ENCODE measurements at places on chromosomes 5 and 9.

- no peak for DNase-seq
These were observed 18.4 kb upstream of the RARS1 start for GRCh38 chr5:168467755-168468330.

GRCh38 chr9:98665501-98665900, 43.2 kb downstream of the GABBR2 start:
- no peak for DNase-seq

- no peak for DNase-seq
These were observed 1.6 kb downstream of the TDRD7 start for GRCh38 chr9:97413462-97413861.

GRCh38 chr5:180142021-180142765, 66.8 kb downstream of the RASGEF1C start:
- no peak for DNase-seq

GRCh38 chr9:71721855-71722254, 46.5 kb downstream of the CEMIP2 start:
- DNase-seq = no peak

DNA sequence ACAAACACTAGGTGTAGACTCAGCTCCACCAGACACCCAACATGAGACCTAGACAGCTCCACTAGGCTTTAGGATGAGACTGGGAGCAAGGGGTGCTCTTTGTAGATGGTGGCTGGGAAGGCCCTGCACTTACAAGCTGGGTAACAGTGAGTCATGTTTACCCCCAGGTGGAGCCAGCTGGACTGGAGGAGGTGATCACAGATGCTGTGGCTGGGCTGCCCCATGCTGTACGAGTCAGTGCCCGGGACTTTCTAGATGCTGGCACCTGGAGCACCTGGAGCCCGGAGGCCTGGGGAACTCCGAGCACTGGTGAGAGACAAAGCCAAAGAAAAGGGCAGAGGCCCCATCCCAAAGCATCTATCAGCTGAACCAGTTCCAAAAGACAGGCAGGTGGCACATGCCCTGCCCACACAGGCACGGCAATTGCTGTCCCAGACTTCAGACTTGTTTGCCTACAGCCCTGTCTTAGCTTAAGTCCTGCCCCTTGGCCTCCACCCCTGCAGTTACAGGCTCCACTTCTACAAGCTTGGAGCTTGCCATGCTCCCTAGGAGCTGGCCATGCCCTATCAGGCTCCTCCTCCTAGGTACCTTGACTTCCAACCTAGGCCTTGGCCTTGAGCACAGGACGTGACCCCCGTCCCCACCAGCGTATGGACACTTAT, 2.7 kb downstream of the CCL27 start:
- no peak for DNase-seq

GRCh38 chr5:147645197-147645596, 135.3 kb upstream of the DPYSL3 start:
- DNase-seq = no peak

DNA sequence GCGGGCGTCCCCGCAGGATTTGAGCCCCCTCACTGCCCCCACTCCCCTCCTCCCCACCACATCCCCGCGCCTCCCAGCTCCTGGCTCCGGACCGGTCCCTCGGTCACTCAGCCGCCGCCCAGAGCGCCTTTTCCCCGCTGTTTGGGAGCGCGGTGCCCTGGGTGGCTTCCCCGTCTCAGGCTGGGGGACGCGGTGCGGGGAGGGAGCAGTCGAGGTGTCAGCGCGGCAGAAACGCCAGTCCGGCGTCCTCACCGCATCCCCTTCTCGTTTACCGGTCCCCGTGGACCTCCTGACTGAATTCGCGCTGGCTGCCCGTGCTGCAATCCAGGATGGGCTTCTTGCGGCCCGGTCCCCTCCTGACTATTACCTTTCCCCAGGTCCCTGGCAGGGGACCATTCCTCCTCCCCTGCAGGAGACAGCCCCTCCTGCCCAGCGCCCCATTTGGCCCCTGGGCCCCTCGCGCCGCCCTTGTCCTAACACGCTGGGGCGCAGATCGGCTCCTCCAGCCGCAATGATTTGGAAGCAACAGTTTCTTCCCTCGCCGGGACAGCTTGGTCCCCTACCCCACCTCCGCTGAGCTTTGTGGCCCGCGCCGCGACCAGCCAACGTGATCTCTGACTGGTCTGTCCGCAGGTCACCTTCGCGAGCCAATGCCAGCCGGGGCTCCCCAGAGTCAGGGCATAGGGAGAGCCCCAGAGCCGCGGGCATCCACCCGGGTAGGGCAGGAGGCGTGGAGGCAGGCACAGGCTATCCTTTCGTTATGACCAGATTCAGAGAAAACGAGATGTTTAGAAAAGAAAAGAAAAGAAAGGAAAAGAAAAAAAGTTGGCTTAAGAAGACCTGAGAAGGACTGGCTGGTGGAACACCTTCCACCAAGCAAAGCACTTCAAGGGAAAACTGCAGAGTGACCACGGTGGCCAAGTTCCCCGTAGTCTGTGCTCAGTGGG, 1.2 kb downstream of the ANKRD33B start:
- no peak for DNase-seq

GRCh38 chr9:22228542-22228941, 218.1 kb upstream of the DMRTA1 start:
- DNase-seq = no peak

DNA sequence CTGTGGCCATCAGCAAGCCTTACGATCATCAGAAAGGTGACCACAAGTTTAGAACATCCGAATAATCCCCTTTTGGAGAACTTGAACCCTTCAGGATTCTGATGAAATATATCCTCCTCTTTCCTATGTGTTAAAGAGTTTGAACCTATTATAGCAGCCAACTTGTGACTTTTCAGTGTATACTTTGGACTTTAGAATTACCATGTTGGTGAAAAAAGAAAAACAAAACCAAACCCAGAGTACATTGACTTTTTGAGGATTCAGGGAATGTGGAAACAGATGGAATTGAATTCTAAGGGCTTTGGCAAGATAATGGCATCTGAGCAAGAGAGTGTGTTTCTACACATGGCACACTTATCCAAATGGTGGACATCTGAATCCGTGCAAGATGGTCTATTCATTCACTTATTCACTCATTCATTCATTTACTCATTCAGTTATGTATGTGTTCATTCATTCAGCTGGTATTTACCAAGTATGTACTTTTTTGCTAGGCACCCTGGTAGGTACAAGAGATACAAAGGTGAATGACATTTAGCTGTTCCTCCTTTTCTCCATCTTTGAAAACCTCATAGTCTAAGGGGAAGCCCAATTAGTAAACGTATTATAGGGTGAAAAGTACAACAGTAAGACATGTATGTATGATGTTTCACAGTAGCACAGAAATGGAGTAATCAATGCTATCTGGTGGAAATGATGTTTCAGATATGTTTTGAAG, 91.8 kb downstream of the PRDM6 start:
- DNase-seq = no peak

DNA sequence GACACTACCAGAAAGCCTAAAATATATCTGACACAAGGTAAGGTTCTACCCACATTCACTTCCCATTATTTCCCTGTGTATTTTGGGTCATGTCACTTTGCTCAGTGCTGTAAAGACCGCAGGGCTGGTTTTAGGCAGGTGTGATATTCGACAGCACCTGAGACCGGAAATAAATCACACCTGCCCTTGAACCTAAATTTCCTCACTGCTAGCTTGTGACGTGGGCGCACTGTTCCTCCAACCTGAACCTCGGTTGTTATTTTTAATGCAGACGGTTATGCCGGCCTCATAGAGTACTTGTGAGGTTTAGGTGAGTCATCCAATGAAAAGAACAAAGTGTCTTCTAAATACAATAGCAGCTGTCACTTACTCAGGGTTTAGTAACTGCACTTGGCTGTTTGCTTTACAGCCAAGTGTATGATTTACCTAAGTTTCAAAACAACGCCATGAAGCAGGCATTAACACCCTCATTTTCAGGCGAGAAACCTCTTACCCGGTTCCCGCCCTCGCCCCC, 20.7 kb upstream of the ZNF782 start:
- DNase-seq = no peak

DNA sequence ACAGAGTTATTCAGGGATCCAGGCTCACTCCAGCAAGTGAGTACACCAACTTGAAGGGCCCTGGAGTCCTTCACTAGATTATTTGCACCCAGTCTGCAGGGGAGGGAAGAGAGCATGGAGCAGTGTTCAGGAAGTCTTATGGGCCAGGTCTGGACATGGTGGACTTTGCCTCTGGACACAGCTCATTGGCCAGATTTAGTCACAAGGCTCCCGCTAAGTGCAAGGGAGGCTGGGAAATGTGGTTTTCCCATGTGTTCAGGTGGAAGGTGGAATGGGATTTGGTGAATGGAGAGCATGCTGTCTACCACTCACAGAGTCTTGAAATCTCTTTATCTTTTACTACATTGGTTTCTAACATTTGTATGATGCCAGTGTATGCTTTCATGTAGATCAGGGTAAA, 200.5 kb downstream of the GNA14 start:
- no peak for DNase-seq

DNA sequence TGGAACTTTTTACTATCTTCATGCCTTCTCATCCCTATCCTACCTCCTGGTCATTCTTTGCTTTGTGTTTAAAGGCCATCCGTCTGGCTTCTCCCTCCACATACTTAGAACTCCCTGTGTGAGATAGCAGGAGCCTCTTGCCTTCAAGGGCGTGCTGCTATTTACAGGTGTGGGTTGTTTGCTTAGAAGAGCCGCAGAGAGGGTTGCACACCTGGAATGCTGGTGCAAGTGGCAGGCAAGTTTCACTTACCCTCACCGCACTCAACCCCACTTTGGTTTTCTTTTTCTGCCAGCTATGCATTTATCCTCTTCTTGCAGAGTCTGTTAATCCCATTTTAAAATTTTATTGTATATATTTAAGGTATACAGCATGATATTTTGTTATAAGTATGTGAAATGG, 12.6 kb downstream of the SKP2 start:
- DNase-seq = no peak

- DNase-seq = no peak
These were observed 6.7 kb upstream of the CAST start for GRCh38 chr5:96655506-96655905.

DNA sequence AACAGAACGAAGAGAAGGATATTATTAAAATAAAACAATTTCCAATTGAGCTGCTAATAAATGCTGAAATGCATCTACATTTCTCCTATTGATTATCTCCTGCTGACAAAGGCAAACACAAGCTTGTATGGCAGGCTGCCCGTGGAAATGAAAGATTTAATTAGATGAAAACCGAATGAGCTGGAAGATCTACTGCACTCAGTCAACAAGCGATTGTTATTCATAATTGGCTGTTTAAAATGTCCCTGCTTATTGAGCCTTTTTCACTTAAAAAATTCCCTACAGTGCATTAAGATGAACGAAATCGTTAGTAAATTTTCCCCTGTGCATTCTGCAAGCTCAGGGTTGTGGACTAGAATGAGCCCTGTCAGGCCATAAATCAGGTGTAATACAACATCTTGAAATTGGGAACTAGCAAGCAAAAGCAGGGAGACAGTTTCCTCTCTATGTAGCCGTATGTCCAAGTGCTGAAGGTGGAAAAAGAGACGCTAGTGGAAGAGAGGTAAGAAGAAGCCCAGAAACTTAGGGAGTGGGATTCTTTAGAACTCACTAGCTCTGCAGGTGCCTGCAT, 28.5 kb upstream of the KIF4B start:
- no peak for DNase-seq

GRCh38 chr5:180690562-180690961, 41.2 kb upstream of the FLT4 start:
- DNase-seq = no peak

DNA sequence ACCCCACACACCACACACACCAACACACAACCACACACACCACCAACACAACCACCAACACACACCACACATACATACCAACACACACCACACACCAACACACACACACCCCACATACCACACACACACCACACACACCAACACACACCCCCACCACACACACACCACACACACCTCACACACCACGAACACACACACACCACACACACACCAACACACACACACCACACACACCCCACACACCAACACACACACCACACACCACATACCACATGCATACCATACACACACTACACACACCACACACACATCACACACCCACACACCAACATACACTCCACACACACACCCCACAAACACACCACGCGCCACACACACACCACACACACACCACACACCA, 171.4 kb downstream of the GOLPH3 start:
- DNase-seq = no peak

DNA sequence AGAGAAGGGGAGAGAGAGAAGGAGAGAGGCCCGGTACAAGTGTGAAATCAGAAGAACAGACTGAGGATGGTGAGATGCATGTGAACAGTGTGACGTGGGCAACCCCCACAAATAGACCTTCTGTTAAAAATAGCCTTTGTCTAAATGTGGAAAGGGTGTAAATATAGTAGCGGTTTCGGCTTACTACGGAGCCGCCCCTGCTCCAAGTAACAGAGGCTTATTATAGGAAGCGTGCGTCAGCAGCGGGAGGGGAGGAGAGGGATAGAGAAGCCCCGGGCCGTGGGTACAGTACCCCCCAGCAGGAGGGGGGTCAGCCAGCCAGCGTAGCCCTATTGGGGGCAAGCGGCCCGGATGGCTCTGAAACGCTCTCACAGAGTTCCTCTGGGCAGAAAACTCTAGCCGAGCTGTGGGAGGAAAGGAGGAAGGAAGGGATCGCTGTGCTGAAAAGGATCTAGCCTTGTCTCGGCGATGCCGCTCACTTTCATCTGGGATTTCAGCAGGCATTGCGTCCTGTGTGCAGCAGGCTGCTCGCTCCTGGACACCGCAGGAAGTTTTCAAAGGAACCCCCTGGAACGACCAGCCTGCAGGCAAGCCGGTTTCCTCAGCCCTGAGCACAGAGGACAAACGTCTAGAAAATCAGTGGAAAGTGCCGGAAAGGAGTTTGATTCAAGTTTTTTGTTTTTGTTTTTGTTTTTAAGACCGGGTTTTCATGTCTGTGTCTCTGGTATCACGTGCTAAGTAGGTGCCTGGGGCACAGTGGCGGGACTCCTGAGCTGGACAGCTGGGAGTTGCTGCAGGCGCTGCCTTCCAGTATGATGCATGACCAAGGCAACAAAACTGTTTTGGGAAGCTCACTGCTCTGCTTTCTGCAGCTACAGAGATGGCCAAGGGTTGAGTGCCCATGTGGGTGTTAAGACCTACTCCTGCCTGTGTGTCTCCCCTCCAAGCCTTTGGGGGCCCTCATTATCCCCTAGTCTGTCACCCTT, 146.6 kb downstream of the SEC61B start:
- no peak for DNase-seq

- no peak for DNase-seq
These were observed 541.1 kb downstream of the NR2F1-AS1 start for GRCh38 chr5:93039888-93040287.

GRCh38 chr5:86124333-86124732, 493.4 kb upstream of the COX7C start:
- DNase-seq = no peak

GRCh38 chr5:140328036-140328764, 18.2 kb downstream of the HBEGF start:
- no peak for DNase-seq

DNA sequence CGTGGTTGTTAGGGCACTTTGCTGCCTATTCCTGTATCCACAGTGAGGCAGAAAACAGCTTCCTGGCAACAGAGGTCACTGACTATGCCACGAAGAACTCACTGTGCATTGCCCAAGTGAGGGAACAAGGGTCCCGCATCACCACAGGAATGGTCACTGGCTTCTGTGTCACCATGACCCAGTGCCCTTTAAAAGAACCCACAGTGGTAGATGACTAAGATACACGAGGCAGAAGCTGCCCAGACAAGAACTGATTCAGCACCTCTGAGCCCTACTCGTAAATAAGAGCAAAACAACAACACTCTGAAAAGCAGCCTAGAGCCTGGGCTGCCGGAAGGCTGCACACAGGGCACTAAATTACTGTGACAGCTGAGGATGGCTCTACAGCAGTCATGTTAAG, 236.6 kb upstream of the RASEF start:
- DNase-seq = no peak

- no peak for DNase-seq
These were observed 130.6 kb downstream of the CACNA1B start for GRCh38 chr9:138007918-138008841.

- DNase-seq = no peak
These were observed 130.8 kb upstream of the MAN2A1 start for GRCh38 chr5:109558952-109559351.

All from activated CD4-positive, alpha-beta T cell treated with anti-CD3 and anti-CD28 coated beads, Interleukin-2, amount 50 U/mL, for 24 hours (primary cell).